Hematopoietic multipotent progenitor cell (in vitro differentiated cells): ENCODE measurements at places on chromosomes 11 and 22. TPM values are rescaled to one million over a fixed set of nuclear protein-coding genes. Genes with fewer than 3 reads are reported as not detected.

- no peak for DNase-seq
Measured at GRCh38 chr11:26860091-26860780, 133.7 kb upstream of the FIBIN start.

DNA sequence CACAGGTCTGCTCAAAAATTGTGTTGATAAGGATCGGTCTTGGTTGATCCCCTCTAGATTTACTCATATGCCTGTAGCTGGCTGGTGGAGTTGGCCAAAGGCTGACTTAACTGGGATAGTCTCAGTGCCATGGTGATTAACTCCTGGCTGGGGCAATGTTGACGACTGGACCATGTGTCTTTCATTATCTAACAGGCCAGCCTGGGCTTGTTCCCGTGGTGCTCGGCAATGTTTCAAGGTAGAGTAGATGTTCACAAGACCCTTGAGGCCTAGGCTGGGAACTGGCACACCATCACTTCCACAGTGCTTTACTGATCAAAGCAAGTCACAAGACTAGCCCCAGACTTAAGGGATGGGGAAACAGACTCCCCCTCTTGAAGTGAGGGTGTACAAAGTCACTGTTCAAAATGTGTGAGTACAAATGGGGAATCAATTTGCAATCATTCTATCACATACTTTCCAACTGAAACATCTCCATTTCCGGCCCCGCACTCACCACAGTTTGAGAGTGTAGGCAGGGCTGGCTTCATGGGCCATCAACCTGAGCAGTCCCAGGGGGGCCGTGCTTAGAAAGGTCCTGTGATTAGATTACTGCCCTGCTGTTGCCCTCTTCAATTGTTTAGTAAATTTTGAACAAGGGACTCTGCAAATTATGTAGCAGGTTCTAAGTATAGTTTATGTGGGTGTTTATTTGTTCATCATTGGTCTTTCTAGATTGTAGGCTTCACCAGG lies 240.8 kb downstream of the NELL1 start:
- no peak for DNase-seq

DNA sequence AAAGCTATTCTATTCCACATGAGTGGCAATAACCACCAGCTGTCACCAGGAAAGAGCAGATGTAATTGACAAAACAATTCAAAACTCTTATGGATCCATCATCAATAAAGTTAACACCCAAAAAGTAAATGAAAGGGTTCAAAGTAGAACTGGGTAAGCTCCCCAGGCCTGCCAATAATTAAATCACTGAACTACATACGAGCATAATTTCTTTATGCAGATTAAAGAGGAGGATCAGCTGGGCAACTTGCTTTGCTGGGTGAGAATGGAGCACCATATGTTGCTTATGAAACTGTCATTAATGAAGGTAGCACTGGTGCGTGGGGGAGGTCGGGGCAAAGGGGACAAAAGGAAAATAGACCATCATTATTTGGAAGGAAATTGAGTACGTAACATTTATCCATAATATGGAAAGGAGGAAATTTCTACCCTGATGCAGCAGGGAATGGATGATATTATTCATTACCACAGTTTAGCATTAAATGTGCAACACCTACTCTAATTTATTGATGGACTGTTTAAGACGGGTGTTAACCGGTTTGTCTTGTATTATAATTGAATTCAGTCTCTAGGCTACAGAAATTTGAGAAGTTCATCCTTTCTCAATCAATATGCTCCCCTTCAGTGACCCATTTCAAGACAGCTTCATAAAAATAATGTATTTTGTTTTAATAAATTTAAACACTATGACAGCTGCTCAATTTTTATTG lies 315.9 kb downstream of the CADM1 start:
- DNase-seq: no peak

DNA sequence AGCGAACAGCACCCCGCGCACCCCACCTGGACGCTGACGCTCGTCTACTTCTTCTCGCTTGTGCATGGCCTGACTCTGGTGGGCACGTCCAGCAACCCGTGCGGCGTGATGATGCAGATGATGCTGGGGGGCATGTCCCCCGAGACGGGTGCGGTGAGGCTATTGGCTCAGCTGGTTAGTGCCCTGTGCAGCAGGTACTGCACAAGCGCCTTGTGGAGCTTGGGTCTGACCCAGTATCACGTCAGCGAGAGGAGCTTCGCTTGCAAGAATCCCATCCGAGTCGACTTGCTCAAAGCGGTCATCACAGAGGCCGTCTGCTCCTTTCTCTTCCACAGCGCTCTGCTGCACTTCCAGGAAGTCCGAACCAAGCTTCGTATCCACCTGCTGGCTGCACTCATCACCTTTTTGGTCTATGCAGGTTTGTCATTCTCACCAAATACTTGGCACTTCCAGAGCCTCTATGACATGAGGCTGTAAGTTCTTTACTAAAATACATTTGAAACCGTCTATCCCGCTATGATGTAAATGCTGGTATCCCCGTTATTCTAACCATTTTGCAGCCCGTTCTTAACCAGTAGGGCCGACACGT lies 535 bp downstream of the AQP11 start:
- peak; percentile 14 for DNase-seq

- DNase-seq: no peak
Measured at GRCh38 chr22:42364604-42365110, 67.5 kb downstream of the NFAM1 start.

DNA sequence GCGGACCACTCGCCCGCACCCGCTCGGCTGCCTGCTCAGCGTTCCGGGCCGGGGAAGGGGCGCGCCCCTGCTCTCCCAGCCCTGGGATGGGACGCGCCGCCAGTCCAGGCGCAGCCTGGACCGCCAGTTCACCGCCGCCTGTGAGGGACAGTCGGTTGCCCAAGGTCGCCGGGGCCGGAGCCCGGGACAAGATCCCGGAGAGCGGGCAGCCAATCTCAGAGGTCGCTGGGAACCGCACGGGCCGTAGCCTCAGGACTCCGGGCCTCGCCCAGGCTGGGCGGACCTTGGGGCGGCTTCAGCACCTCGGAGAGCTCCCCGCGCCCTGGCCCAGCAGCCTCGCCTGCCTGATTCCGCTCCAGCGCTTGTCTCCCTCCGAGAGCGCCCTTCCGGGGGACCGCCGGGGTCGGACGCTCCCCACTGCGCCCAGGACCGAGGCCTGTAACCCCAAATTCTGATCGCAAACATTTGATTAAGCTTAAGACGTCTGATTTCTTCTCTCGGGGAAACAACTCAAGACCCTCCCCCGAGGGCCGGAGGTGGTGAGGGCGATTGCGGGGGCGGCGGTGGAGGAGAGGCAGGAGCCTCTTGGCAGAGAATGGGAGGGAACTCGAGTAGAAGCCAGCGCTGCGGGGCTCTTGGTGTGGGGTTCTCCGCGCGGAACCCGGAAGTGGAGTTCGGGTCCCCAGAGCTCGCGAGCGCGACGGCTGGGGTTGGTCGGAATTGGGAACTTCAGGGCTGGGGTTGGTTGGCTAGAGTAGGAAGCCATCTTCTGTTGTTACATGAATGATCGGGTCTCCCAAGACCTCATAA lies 1.1 kb upstream of the CHRM4 start:
- DNase-seq: peak; percentile 76

DNA sequence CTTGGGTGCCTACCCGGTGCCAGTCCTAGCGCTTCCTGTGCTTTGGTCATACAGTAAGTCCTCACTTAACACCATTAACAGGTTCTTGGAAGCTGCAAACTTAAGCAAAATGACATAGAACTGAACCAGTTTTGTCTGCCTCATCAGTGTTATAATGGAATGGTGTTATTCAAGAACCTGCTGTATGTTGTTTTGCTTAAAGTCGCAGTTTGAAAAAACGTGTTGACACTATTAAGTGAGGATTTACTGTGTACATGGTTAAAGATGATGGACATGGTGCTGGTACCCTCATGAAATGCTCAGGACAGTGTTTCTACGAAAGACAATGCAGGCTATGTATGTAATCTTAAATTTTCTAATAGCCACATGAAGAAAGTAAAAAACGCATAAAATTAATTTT lies 41.3 kb downstream of the PPP6R3 start:
- DNase-seq: no peak

GRCh38 chr11:16737818-16738192 lies 642 bp upstream of the C11orf58 start:
- DNase-seq: no peak

GRCh38 chr11:121257976-121258375 lies 34.6 kb upstream of the SC5D start:
- DNase-seq: no peak

DNA sequence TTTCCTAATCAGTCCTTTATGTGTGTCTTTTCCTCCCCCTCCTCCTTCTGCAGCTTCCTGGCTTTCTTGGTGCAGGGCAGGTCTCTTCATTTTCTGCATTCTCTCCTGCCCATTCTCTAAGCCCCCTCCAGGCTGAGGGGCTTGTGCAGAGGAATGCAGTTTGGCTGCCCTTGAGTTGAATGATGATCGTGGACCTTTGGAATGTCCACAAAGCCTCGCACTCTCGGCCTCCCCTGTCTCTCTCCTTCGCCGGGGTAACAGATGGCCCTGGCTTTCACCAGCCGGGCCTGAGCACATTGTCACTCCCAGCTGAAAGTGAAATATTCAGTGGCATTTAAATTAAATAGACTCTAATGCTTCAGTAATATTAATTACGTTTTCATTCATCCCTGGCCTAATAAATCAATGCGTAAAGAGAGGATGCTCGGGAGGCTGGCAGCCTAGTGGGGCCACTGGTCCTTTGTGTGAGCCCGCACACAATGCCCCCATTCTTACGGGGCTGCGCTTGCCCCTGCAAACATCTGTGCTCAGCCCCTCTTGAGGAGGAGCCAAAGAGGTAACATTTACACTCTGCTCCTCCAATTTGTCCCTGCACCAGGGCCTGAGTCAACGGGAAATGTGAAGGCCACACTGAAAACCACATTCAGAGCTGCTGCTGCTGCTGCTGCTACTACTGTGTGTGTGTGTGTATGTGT lies 64.9 kb upstream of the PAX6 start:
- DNase-seq: no peak

- DNase-seq: peak; percentile 71
Measured at GRCh38 chr11:135075740-135076139, 663.7 kb upstream of the B3GAT1 start.

GRCh38 chr11:1083621-1084551 lies 9.2 kb downstream of the MUC2 start:
- DNase-seq: no peak

GRCh38 chr11:85799142-85799541 lies 11.8 kb downstream of the SYTL2 start:
- DNase-seq: no peak

GRCh38 chr22:20033045-20033706 lies 12.3 kb downstream of the TANGO2 start:
- no peak for DNase-seq

GRCh38 chr11:10205928-10206327 lies 88.1 kb downstream of the SBF2 start:
- DNase-seq: no peak

DNA sequence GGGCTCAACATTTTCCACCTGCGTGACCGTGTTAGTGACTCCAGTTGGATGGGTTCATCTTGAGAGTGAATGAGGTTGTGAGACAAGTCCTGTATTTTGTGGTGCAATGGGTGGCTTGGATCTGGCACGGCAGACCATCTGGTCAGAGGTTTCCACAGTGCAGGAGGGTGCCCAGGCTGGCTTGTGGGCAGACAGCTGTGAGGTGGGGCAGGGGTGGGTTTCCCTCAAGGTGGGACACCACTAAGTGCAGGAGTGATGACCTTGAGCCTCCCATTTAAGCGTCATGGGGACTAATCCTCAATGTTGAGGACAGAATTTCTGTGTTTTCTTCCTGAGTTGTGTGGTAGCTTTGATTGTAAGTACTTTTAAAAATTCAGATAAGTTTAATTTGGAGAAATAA lies 220.6 kb downstream of the TBC1D22A start:
- DNase-seq: no peak

- no peak for DNase-seq
Measured at GRCh38 chr11:117510646-117511045, 183.0 kb downstream of the CEP164 start.

DNA sequence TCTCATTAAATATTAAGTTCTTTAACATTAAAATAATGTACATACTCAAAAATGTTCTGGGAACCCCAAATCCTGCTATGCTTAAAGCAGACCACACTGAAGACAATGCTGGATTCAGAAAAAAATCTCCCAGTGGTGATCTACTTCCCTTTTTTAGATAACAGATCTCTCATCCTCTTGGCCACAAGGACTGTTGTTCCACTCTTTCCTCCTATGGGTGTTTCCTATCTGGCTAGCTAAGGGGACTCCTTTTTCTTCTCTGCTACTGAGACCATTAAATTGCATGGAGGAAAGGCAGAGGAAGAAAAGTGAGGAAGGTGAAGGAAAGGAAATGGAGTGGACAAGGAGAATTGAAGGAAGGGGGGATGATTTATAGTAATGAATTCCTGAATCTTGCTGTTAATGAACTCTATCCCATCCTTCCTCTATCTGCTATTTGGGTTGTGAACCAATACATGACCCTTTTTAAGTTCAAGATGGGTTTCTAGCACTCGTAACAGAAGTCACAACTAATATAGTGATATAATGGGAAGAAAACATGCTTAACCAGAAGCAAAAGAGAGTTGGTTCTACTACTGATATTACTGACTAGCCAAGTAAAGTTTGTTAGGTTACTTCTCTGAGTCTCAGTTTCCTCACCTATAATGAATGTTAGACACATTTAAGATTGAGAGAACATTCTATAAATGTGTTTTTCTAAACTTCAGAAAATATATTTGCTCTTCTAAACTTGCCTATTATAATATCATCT lies 53.2 kb downstream of the PIK3C2A start:
- DNase-seq: peak; percentile 51

DNA sequence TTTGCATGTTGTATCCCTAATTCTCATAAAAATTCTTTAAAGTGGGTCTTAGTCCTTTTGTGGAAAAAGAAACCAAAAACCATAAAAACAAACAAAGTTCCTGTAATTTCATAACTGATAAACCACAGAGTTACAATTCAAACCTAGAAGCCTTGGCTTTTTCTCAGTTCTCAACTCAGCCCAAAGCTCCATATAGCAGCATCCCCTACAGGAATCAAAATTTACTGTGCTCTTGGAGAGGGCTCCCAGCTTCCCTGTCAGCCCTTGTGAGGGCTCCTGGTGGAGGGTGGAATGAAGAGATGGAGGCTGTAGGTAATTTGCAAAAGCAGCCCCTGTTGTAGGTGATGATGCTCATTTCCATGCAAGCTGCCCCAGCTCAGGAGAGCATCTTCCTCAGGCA lies 506.1 kb upstream of the KIRREL3 start:
- DNase-seq: no peak

- no peak for DNase-seq
Measured at GRCh38 chr11:133547808-133548494, 15.7 kb upstream of the OPCML start.

DNA sequence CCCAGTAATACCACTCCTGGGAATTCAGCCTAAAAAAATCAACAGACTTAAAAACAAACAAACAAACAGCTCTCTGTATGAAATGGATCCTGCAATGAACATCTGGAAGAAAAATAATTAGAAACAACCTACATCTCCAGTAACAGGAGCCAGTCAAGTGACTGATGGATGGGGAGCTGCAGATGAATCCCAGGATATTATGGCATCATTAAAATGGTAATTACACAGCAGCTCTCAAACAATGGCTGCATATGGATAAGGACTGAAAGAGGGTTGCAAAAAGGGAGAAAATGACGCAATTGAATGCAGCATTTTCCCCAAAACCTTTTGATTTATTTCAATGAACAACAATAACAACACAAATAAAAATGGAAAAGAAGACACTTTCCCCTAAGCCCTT lies 4.1 kb downstream of the NPTXR start:
- no peak for DNase-seq

Gene MMP7
- total RNA-seq: 1.3 TPM

Gene OR51B2
- 0.27 TPM for total RNA-seq

Gene PRSS23
- total RNA-seq: 1.1 TPM

Gene APOA4
- not detected for total RNA-seq

Gene ZP1
- not detected for total RNA-seq

Gene ARHGAP42
- total RNA-seq: 1.6 TPM
